ENCODE measurements at places on chromosomes 1 and 21. TPM values are rescaled to one million over a fixed set of nuclear protein-coding genes. Genes with fewer than 3 reads are reported as not detected.

ACKR1 gene
- total RNA-seq: not detected

SMCP gene
- total RNA-seq: not detected

CLCNKB gene
- total RNA-seq: not detected

CBS gene
- not detected for total RNA-seq

S100A16 gene
- total RNA-seq: not detected

WNT3A gene
- total RNA-seq: not detected

KCNK2 gene
- not detected for total RNA-seq

C1QA gene
- 1.2 TPM for total RNA-seq

LAD1 gene
- total RNA-seq: not detected
